ENCODE measurements at places on chromosomes 2 and 18. TPM values are rescaled to one million over a fixed set of nuclear protein-coding genes. Genes with fewer than 3 reads are reported as not detected.

ABCG5 gene
- total RNA-seq: not detected

SPDYA gene
- total RNA-seq: 0.15 TPM

PXDN gene
- total RNA-seq: 13.8 TPM

NAGK gene
- 71.2 TPM for total RNA-seq

ELOA2 gene
- not detected for total RNA-seq

GKN2 gene
- total RNA-seq: 3.7 TPM

CTNNA2 gene
- 0.22 TPM for total RNA-seq

GPAT2 gene
- not detected for total RNA-seq

ASPRV1 gene
- total RNA-seq: 0.17 TPM

TMEM178A gene
- total RNA-seq: 0.10 TPM

SCYGR1 gene
- total RNA-seq: not detected

IHH gene
- total RNA-seq: 0.15 TPM

ZNF396 gene
- total RNA-seq: 0.66 TPM

MAPRE3 gene
- 12.2 TPM for total RNA-seq

RABL2A gene
- 6.9 TPM for total RNA-seq

ALPG gene
- total RNA-seq: 0.15 TPM

CXCR1 gene
- total RNA-seq: not detected

CACNB4 gene
- 0.10 TPM for total RNA-seq

AGXT gene
- not detected for total RNA-seq

ABCG8 gene
- total RNA-seq: not detected

MRPL44 gene
- 47.0 TPM for total RNA-seq

OSR1 gene
- total RNA-seq: 9.0 TPM

SKA1 gene
- total RNA-seq: 12.2 TPM

TNFAIP6 gene
- 3.0 TPM for total RNA-seq

MC5R gene
- not detected for total RNA-seq

TMEM237 gene
- 21.1 TPM for total RNA-seq

DLGAP1 gene
- 0.09 TPM for total RNA-seq

FBXO15 gene
- 1.6 TPM for total RNA-seq

PLEK gene
- not detected for total RNA-seq

GCKR gene
- 0.27 TPM for total RNA-seq

SPATA3 gene
- total RNA-seq: not detected

LYG1 gene
- total RNA-seq: 1.6 TPM

CNRIP1 gene
- total RNA-seq: 2.9 TPM

DSC2 gene
- 1.5 TPM for total RNA-seq

ANKRD62 gene
- not detected for total RNA-seq

GPR35 gene
- total RNA-seq: 0.58 TPM

CD8A gene
- total RNA-seq: 0.34 TPM

TMEM198 gene
- total RNA-seq: 0.54 TPM

LINC00305 gene
- total RNA-seq: not detected

BOK gene
- 30.6 TPM for total RNA-seq

SIX2 gene
- total RNA-seq: 0.39 TPM

ABCB11 gene
- 0.02 TPM for total RNA-seq

TMEM163 gene
- 0.12 TPM for total RNA-seq

GAD1 gene
- total RNA-seq: 0.79 TPM

RGPD3 gene
- total RNA-seq: 0.13 TPM

C2orf15 gene
- 0.45 TPM for total RNA-seq
